ENCODE measurements at places on chromosomes 12 and 14.

DNA sequence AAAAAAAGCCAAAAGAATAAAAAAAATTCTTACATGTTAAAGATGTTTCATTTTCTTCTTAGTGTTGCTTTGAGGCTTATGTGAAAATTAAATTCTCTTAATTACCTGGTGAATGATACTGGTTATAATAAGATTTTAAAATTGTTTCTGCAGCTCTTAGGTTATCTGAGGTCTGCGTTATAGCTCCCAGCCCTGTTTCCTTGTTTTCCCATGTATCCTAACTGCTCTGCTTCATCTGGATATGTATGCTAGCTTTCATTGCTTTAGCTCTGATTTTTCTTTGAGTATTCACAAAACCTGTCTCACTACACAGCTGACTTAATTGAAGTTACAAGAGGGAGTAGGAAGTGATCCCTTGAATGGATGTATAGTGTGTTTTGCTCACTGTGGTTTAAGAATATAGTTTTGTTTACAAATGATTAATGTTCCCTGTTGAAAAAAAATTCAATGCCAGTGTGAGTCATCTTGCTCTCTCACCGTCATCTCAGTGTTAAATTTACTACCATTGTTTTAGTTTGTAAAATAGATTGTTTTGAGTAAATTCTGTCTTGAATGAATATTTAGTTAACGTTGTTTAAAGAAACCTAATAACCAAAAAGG, 26.8 kb downstream of the CPSF6 start:
- DNase-seq: peak; percentile 91

GRCh38 chr12:53352331-53353256, 16.4 kb upstream of the SP7 start:
- DNase-seq: peak; percentile 87

- DNase-seq: no peak
Observed at GRCh38 chr12:53338017-53338416, 1.9 kb upstream of the SP7 start.

DNA sequence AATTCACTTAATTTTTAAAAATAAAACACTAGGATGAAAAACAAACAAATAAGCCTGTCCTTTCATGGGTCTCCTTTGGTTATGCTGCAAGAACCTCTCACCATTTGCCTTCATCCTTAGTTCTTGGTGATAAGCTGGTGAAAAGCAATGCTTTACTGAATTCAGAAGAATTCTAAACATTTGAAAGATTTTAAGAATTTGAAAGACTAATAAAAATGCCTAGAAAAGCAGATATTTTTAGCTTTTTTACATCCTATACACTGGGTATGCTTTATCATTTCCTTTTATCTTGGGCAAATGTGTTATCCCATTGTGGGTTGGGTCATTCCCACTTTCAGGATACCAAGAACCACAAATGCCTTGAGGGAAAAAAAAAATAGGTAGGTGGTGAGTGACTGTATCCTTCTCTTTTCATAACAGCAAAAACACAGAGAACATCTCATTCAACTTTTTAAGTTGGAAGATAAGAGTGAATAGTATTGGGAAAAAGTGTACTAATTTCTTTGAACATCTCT, 197.1 kb upstream of the ABCD2 start:
- DNase-seq: peak; percentile 9

GRCh38 chr12:115017346-115017745, 333.4 kb upstream of the TBX3 start:
- DNase-seq: no peak

GRCh38 chr12:116053479-116054200, 223.9 kb downstream of the MED13L start:
- DNase-seq: peak; percentile 55

DNA sequence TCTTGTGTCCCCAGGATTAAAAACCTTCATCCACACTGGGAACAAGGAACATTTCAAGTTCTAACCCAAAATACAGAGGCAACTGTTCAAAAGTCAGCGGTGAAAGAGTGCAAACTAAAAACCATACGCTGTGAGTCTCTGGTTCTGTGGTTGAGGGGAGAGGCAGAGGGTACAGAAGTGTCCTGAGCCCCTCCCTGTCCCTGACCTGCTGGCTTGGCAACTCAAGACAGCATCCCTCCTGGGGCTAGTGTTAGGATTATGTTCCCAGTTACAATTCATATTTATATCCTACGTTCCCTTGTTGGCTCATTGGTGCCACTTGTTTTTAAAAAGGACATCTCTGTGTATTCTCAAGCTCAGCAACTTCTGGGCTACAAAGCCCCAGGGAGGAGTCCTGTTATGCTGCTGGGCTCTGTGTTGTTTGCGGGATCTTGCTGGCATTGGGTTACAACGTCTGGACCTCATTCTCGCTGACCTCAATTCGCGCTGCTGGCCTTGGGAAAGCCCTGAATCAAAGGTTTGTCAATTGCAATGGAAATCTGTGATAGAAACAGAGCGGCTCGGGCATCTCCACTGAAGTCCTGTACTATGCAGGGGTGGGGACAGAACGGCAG, 420.8 kb downstream of the FUT8 start:
- no peak for DNase-seq

DNA sequence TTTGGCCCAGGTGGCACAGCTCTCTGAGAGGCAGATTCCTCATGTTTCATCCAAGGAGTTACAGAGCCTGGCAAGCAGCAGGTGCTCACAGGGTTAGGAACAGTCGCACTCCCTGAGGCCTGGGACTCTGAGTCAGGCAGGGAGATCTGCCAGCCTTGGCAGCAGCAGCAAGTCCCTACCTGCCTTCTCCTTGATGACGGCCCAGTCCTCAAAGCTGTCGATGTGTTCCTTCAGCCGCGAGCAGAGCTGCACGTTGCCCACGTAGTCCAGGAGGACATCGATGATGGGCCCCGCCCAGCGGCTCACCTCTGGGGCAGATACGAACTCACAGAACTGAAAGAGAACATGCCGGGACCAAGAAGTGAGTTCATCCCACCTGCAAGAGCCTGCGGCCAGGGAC, 10.4 kb downstream of the FAM181A start:
- DNase-seq: no peak

DNA sequence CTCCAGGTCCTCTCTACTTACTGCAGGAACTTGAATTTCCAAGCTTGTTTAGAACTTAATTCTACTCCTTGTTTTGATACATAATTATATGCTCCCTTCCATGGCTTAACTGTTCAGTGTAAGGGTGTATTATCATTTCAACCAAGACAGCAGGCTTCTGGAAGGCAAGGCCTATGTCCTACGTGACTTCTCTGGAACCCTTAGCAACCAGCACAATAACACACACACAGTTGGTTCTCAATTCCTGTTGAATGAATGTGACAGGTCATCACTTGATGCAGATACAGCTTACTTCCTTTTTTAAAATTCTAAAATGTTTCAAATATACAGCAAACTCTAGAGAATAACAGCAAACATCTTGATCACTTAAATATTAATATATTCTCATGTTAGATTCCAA, 77.7 kb upstream of the COCH start:
- DNase-seq: no peak

DNA sequence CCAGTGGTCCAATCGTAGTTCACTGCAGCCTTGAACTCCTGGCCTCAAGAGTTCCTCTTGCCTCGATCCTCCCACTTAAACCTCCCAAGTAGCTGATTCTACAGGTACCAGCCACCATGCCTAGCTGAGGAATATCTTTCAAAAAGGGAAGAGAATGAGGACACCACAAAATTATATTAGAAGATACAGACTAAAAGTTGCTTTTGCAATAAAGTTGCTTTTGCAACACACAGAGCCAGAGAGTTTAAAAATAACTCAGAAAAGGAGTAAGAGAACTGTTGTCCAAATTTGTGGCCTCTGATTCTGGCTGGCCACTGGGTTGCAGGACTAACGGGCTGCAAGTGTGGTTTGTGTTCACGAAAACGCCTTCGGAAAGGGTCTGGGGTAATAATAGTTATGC, 19.8 kb downstream of the TMEM253 start:
- DNase-seq: no peak

DNA sequence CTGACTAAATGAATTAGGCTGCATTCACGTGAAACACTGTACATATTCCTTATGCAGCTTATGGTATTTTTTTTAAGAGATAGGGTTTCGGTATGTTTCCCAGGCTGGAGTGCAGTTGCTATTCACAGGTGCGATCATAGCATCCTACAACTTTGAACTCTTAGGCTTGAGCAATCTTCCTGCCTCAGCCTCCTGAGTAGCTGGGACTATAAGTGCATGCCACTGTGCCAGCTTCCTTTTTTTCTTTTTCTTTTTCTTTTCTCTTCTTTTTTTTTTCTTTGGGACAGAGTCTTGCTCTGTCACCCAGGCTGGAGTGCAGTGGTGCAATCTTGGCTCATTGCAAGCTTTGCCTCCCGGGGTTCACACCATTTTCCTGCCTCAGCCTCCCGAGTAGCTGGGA, 35.8 kb upstream of the SPPL3 start:
- DNase-seq: no peak

DNA sequence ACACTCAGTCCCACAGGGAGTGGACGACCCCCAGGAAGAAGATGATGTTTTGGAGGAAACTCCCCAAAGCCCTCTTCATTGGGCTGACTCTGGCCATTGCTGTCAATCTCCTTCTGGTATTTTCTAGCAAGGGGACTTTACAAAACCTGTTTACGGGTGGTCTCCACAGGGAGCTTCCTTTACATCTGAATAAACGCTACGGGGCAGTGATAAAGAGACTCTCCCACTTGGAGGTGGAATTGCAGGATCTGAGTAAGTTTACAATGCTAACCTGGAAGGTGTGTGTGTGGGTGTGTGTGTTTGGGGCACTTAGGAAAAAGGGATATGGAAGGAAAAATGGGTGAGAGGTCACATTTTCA, 416 bp downstream of the GALNT8 start:
- no peak for DNase-seq

DNA sequence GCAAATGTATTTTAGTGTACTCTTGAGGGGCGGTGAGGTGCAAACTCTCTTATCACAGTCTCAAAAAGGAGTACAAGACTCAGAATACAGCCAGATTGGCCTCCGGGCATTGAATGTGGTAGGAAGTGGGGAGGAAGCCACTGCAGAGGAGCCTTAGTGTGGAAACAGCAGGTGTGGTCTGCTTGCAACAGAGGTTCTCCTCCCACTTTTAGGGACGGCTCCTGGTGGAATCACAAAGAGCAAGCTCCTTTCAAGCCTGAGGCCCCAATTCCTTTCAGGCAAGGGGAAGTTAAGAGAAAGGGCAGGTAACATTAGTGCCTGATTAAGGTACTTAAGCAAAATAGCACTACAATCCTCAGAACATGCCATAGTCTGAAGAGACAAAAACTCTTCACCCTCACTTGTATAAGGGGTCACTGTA, 23.7 kb upstream of the SLC2A3 start:
- DNase-seq: peak; percentile 54

DNA sequence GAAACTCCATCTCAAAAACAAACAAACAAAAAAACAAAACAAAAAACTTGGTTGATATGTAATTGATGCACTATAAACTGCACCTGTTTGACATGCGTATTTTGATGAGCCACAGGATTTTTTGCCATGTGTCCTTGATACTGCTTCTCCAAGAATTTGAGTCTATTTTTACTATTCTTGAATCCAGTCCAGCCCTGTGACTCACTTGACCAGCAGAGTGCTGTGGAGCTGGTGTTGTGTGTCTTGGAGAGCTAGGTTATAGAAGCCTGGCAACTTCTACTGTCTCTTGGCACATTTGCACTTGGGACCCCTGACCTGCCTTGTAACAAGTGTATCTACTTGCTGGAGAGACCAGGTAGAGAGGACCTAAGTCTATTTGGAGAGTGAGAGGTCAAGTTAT, 52.0 kb downstream of the KLRG1 start:
- DNase-seq: no peak

DNA sequence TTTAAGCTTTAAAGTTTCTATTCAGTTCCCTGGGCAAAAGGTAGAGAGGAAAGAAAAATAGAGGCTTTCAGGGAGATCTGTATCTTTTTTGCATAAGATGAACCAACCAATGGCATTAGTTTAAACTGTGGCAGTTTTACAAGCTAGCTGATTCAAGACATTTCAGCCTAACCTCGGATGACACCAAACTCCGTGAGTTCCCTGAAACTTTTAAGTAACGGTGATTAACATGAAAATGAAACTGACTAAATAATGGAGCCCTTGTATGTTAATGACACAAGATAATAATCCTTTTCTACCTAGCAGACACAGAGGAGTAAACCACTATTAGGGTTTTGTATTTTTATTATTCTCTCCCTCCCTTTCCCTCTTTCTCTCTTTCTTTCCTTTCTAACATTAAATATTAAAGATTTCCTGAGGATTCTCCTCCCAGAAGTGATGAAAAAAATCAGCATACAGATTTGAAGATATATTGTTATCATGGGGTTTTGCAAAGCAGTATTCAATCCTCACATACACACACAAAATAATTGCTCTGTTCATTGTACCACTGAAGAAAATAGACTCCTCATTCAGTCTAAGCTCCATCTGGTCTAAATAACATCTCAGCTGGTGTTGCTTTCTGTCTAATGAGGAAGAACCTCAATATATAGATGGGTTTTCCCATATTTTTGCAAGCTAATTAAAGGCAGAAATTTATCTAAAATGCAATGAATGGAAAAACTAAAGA, 483.8 kb downstream of the NOVA1 start:
- DNase-seq: no peak

GRCh38 chr14:22980672-22981089, 1.7 kb downstream of the AJUBA start:
- DNase-seq: peak; percentile 77

DNA sequence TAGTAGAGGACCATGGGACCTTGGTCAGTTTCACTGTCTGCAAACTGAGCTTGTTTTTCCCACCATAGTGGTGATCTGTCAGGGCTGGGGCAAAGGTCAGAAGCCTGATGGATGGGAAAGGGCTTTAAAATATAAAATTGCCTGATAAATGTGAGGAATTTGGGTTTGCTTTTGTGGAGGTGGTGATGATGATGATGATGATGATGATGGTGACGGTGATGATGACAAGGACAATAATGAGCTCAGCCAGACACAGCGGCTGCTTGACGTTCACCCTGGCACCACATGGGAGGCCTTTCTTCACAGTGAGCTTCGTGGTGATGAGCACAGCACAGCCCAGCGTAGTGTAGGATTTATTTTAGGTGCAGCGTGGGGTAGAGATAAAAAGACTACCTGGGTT, 243.7 kb downstream of the SLC41A2 start:
- no peak for DNase-seq

DNA sequence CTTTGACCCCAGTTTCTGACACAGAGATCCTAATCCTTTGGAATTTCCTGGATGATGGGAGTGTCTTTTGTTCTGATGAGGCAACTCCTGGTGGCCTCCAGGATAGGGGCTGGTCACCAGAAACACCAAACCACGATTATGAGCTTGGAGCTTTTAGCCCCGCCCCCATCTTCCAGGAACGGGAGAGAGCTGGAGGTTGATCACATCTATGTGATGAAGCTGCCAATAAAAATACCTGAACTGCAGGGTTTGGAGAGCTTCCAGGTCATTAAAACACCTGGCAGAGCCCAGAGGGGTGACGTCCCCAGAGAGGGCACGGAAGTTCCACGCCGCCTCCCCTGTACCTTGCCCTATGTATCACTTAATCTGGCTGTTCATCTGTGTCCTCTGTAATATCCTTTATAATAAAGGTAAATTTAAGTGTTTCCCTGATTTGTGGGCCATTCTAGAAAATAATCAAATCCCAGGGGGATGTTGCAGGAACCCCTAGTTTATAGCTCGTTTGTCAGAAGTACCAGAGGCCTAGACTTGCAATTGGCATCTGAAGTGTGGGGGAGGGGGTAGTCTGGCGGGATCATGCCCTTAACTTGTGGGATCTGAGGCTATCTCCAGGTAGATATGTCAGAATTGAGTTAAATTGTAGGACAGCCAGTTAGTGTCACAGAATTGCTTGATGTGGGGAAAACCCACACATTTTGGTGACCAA, 21.2 kb downstream of the APPL2 start:
- peak; percentile 66 for DNase-seq
